Epithelial cell of prostate (primary cell): ENCODE measurements at places on chromosomes 7 and 10.

- no peak for DNase-seq
These were observed 51.0 kb downstream of the FBXW4 start for GRCh38 chr10:101644002-101644401.

- DNase-seq, result peak; percentile 98
These were observed 17.1 kb upstream of the CPA1 start for GRCh38 chr7:130363026-130363847.

GRCh38 chr10:79981450-79982361 lies 32.8 kb upstream of the SFTPD start:
- DNase-seq, result no peak

DNA sequence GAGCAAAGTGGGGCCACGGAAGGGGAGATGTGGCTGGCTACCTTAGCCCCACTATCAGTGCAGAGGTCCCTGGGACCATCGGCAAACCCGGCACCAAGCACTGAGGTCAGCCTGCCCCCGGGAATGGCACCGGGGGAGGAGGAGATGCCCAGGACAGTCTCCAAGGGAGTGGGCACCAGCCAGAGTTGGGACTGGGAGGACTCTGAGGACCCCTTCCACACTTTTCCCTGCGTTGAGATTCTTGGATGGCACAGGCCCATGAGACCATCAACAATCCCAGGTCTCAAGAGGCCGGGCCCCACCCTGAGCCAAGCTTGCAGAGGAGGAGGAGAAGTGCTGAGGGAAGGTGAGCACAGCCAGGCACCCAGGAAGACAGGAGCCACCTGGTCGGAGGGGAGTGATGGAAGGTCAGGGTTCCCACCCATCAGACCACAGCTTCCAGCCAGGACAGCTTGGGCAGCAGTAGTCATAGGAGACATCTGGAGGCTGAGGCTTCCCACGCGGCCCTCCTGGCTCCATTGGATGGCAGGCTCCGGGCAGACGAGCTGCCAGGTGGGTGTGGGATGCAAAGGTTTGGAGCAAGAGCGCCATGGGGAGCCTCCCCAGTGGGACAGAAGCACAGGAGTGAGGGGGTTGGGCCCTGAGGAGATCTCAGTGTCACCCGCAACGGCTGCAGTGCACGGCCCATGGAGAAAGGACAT lies 2.6 kb upstream of the OPN4 start:
- DNase-seq, result no peak

GRCh38 chr10:29649561-29650551 lies 15.1 kb upstream of the SVIL start:
- no peak for DNase-seq

- DNase-seq, result no peak
These were observed 52.9 kb upstream of the FGL2 start for GRCh38 chr7:77252506-77252905.

GRCh38 chr10:11150879-11151415 lies 133.3 kb downstream of the CELF2 start:
- DNase-seq, result no peak

- peak; percentile 58 for DNase-seq
These were observed 20.3 kb upstream of the PANK1 start for GRCh38 chr10:89665302-89665701.

- no peak for DNase-seq
These were observed 547.5 kb downstream of the GALNT17 start for GRCh38 chr7:71679480-71679879.

DNA sequence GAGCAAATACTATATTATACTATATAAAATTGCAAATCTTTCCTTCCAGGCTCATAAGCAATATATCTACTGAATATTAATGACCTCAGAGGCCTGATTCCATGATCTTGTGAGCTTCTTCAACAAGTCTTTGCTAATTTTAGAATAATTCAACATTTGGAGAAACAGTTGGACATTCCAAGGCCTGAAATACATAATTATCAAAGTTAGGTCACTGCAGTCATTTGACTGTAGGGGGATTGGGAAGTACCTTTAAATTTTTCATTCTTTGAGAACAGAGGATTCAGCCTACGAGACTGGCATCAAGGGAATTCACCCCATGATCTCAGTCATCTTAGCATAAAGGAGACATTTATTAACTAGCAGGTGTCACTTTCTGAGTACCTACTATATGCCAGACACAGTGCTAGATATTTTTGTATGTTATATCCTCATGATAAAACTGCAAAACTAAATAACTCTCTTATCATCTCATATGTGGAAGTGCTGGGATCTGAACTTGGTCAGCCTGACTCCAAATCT lies 85.4 kb downstream of the DOCK4 start:
- DNase-seq, result no peak

- DNase-seq, result peak; percentile 64
These were observed 12.8 kb upstream of the NOBOX start for GRCh38 chr7:144416341-144416740.

DNA sequence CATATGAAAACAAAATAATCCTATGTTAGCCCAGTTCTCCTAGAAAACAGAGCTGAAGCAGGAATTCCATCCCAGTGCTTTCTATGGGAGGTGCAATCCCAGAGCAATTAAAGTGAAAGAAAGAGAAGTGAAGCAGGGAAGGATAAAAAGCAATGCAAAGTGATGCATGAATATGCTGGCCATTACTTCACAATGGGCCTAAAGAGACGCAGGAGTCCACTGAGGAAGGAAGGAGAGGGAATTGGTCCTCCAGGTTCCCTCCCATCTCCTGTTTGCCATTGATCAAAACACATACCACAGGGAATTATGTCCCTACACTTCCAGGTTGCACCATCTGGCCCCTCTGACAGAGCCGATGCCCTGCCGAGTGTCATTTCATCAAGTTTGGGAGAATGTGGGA lies 392.2 kb upstream of the NFE2L3 start:
- DNase-seq, result no peak

- DNase-seq, result no peak
These were observed 33.5 kb downstream of the SVOPL start for GRCh38 chr7:138667535-138668228.

- no peak for DNase-seq
These were observed 787 bp upstream of the PLEKHA1 start for GRCh38 chr10:122373721-122374120.

- DNase-seq, result no peak
These were observed 647 bp downstream of the PLAU start for GRCh38 chr10:73911553-73912004.

GRCh38 chr10:7686351-7687171 lies 16.6 kb upstream of the ITIH2 start:
- DNase-seq, result no peak

GRCh38 chr10:69639291-69640195 lies 9.5 kb downstream of the FAM241B start:
- DNase-seq, result peak; percentile 5

DNA sequence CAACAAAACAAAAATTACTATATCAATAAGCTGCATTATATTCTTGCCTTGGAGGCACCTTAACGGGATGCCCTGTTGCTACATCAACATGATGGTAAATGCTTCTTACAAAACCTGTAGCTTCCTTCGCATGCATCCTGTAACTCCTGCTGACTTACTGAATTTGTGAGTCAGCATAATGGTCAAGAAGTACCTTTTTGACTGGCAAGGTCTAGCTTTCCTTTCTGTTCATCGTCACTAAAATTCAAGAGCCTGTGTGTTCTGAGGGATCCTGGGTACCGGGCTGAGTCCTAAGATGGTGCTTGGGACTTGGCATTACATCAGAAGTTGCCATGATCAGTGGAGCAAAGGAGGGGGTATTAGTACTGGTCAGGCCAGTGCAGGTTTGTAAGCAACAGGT lies 4.9 kb downstream of the PFKFB3 start:
- no peak for DNase-seq

DNA sequence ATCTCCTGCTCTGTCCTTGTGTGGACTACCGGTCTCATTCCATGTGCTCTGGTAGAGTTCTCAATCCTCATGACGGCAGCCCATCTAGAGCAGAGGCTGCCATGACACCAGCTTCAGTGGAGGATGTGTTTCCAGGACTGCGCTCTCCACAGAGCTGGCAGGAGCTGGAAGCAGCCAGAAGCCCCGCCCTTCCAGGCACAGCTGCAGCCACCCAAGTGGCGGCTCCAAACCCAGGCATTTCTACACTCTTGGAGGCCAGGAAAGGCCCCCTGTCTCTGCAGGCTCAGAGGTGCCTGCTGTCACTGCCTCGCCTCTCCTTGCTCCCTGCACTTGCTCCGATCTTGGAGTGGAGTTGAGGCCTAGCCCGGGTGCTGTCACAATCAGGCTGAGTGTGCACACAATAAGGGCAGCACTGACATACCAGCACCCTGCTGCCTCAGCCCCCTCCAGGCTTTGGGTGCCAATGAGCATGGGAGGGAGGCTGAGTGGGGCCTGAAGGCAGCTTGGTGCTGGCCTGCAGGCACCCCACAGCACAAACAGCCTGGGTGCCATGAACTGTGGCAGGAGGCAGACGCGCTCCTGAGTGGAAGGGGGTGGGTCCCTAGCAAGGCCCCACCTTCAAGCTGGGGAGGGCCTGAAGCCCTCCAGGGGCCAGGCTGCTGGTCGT lies 122.1 kb downstream of the LRRN3 start:
- DNase-seq, result no peak

DNA sequence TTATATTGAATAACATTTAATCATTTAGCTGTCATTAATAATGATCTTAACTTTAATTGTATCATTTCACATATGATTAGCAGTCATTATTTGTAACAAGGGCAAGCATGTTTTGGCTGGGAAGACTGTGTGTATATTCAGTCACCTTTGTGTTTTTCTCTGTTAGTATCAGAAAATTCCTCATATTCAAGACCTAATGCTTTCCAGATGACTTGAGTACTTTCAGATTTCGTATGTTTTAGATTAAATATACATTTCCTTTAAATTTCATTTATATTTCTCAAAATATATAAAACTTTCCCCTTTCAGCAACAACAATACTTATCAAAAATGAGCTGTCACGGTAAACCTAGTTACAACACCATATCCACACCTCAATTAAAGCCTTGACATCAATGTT lies 6.3 kb upstream of the CACNA2D1 start:
- no peak for DNase-seq

GRCh38 chr7:144842377-144842851 lies 6.6 kb upstream of the TPK1 start:
- DNase-seq, result peak; percentile 60

- no peak for DNase-seq
These were observed 61.2 kb upstream of the VIPR2 start for GRCh38 chr7:159205833-159206232.

DNA sequence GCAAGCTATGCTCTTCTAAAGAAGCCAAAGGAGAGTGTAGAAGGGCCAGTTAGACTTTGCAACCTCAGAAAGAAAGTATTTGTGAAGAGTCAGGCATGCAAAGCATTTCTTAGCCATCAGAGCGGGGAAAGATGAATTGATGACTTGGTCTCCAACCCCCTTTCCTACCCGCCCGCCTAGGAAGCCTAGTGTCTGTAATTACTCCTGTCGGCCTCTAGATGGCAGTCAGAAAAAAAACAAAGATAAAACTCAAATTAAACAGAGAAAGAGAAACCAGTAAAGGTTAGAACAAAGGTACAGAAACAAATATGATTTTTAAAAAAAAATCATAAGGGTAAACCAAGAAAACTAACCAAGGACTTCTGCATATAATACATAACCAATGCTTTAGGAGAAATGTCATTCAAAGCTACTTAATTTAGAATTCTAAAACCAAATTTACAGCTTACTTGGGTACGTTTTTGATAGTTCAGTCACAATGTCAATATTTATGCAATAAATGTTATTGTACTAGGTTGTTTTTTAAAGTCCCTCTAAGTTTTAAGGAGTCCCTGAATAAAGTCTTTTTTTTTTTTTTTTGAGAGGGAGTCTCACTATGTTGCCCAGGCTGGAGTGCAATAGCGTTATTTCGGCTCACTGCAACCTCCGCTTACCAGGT lies 97.6 kb downstream of the LYZL1 start:
- DNase-seq, result no peak

GRCh38 chr7:90239050-90239449 lies 5.9 kb upstream of the CFAP69 start:
- DNase-seq, result no peak

DNA sequence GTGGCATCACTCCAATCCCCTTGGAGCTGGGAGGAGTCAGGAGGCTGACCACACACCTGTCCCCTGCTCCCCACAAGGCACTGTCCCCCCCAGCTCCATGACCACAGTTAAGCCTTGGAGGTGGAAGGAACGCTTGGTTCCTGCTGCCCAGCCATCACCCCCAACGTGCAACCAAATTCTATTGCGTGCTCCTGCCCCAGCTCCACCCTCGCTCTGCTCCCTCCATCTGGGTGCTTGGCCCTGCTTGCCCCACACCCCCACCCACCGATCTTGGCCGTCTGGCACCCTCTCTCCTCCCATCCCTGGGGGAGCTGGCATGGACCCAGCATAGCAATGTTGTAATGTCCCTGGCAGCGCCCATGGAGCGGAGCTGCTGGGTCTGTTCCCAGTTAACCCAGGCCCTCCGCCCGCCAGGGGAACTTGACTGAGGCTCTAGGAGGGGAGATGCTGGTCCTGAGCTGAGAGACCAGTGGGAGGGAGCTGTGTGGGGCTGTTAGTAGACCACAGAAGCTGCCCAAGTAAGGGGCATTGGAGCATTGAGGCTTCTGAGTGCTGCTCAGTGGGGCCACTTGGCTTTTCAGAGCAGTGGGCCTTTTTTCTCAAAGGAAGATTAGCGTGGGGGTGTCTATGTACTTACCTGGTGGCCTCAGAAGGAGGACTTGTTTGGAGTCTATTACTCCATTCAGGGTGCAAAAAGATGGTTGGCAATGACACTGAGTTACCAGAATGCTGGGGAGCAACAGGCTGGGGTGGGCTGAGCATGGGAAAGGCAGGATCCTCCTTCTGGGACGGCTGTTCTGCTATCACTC lies 1.1 kb downstream of the EPHB6 start:
- no peak for DNase-seq

GRCh38 chr7:5525271-5526099 lies 101.9 kb upstream of the TNRC18 start:
- no peak for DNase-seq

DNA sequence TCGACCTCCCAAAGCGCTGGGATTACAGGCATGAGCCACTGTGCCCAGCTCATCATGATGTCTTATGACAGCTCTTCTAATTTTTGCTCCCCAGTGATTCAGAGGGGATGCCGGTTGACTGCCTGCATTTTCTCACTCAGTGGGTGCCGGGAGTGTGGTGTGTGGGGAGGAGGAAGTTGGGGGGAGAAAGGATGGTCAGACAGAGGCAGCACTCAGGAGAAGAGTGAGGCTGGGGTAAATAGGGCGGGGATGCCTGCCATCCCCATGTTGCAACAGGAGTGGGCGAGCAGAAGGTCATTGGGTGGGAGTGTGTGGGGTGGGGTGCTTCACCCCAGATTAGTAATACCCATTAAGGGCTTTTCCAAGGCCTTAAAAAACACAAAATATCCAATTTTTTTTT lies 3.5 kb upstream of the CCL24 start:
- no peak for DNase-seq

GRCh38 chr10:98950106-98950505 lies 285.5 kb downstream of the HPSE2 start:
- no peak for DNase-seq

DNA sequence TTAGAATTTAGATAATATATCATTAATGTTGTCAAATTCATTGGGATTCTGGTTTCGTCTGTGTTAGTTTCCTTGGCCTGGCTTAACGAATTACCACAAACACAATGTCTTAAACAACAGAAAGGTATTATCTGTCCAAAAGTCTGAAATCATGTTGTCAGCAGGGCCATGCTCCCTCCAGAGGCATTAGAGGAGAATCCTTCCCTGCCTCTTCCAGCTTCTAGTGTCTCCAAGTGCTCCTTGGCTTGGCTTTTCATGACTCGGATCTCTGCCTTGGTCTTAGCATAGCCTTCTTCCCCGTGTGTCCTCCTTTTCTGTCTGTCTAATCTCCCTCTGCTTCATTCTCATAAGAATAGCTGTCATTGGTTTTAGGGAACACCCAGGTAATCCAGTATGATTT lies 482.5 kb downstream of the SEMA3D start:
- no peak for DNase-seq

GRCh38 chr7:69994886-69995542 lies 396.7 kb downstream of the AUTS2 start:
- DNase-seq, result no peak
